ENCODE measurements at places on chromosomes 3 and 15.

- no peak for DNase-seq
Observed at GRCh38 chr15:66654739-66655375, 47.2 kb upstream of the SMAD6 start.

GRCh38 chr3:111746772-111747171, 112.3 kb upstream of the PHLDB2 start:
- DNase-seq: no peak

- DNase-seq: peak; percentile 66
Observed at GRCh38 chr3:55402886-55403609, 84.1 kb downstream of the WNT5A start.

DNA sequence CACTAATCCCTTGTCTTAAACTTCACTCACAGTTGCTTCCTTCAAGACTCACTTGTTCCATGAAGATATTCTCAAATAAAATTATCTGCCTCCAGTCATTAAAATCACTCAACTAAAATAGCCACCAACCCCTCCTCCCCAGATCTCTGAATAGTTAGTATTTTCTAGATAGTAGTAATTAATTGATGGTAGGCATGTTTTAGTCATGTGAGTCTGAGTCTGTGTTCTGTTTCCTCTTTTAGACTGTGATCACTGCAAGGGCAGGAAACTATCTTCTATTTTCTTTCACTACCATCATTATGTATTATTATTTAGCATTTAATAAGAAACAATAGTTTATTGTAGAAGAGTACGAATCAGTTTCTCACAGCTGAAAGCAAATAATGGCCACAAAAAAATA, 1080.5 kb downstream of the IGSF11 start:
- no peak for DNase-seq

GRCh38 chr15:65372787-65373067, 5.1 kb downstream of the IGDCC3 start:
- no peak for DNase-seq

DNA sequence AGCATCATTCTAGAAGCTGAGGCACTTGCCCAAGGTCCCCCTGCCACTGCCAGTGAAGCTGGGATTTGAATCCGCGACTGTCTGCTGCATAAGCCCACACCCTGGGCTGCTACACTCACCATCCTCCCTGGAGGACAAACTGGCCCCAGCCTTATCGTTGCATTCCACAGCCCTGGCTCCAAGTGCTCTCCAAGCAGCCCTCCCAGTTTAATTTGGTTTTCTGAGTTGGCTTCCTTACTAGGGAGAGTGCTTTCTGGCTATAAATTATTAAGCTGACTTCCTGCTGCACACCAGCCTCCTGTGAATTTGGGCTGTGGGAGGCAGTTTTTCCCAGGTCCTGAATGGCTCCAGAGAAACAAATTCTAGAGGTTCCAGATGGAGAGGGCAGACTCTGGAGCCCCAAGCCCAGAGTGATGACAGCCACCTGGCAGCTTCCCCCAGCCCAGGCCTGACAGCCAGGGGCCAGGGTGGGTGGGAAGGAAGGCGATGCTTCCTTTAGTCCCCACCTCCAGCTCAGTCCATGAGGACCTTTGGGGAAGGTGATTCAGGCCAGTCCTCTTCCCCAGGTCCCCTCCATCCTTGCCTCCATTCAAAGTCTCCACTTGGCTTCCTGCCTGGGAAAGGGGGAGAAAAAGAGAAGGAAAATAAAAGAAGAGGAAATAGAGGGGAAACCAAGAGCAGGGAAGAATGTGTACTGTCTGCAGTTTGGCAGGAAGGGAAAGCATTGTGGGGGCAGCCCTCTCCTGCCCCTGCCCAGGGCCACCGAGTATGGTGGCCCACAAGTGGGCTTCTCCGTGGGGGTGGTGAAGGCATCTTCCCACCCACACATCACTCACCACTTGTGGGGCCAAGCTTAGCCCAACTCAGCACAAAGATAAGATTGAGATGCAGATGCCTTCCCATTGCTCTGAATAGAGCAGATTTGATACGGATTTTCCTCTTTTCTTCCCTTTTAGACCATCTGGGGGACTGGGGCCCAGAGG, 69.6 kb downstream of the SEMA5B start:
- DNase-seq: no peak

- DNase-seq: no peak
Observed at GRCh38 chr15:90241343-90242192, 7.6 kb downstream of the GDPGP1 start.

DNA sequence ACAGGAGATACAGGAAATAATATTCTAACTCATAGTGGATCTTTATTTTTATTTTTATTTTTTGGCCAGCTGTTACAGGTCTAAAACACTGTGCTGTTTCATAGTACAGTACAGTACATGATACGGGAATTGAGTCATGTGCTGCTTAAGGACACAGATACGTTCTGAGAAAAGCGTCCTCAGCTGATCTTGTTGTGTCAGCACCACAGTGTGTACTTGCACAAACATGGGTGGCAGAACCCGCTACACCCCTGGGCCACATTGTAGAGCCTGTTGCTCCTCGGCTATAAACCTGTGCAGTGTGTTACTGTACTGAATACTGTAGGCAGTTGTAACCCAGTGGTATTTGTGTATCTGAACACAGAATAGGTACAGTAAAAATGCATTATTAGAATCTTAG, 183.4 kb downstream of the OR4M2 start:
- DNase-seq: no peak

- no peak for DNase-seq
Observed at GRCh38 chr3:153640689-153641665, 479.0 kb downstream of the RAP2B start.

DNA sequence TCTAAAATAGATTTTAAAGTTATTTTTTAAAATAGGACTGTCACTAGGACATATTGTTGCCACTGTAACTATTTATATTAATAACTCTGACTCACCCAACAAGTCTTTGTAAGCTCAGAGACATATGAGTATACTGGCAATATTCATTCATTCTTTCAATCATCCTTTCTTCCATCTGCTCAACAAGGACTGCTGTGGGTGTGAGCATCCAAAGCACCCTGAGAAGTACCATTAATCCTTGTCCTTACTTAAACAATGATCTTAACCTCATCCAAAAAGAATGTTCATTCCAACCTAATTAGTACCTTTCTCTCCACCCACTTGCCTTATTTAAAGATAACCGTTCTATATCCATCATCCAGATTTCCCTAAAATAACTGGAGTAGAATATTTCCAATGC, 94.2 kb upstream of the PPP2R3A start:
- no peak for DNase-seq

GRCh38 chr15:93165734-93166470, 76.9 kb upstream of the RGMA start:
- no peak for DNase-seq

- DNase-seq: no peak
Observed at GRCh38 chr3:194620196-194620595, 13.0 kb downstream of the TMEM44 start.

GRCh38 chr15:50128266-50128665, 9.2 kb upstream of the ATP8B4 start:
- no peak for DNase-seq

DNA sequence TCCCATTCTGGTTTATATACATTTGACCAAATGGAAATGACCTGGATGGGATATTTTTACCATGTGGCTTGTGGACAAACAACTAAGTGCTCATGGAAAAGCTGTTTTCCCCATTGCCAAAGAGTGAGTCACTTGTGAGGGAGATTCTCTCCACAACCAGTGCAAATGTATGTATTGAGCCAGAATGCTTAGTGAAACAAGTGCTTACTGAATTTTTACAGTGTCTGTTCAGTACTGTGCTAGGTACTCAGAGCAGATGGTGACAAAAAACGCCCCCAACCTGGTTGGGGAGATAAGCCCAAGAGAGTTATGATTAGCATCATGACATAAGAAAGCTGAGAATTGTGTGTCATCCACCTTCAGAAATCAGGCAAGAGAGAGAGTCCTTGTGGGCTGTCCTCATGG, 2.3 kb downstream of the CHP1 start:
- peak; percentile 86 for DNase-seq

- DNase-seq: no peak
Observed at GRCh38 chr3:19749448-19750017, 184.5 kb downstream of the EFHB start.

DNA sequence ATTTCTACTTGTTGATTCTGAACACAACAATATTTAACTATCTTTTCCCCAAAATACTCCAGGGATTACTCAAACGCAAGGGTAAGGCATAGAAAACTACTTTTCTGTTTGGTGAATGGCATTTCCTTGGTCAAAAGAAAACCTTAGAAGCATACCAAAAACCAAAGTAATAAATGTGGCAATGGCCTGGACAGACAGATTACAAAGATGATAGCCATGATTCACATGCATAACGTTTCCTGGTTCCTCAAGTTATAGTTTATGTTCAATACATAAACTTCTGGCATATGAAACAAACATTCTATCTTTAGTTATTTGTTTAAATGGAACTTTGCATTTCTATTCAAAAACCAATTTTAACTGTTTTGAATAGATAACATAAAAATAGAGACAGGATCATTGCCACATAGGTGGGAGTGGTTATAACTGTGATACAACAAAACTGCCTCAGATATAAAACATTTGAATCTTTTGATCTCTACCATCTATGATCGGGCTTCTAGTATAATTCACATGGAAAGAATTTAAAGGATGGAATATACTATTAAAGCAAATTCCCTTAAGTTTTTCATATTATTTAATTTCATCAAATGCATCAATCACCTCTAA, 32.1 kb downstream of the FOXP1 start:
- DNase-seq: peak; percentile 66

GRCh38 chr15:71810256-71811035, at the start of gene NR2E3:
NR2E3 (plus strand) TSS chr15:71810554; CDS start chr15:71810744, 190 bp downstream.
- no peak for DNase-seq

DNA sequence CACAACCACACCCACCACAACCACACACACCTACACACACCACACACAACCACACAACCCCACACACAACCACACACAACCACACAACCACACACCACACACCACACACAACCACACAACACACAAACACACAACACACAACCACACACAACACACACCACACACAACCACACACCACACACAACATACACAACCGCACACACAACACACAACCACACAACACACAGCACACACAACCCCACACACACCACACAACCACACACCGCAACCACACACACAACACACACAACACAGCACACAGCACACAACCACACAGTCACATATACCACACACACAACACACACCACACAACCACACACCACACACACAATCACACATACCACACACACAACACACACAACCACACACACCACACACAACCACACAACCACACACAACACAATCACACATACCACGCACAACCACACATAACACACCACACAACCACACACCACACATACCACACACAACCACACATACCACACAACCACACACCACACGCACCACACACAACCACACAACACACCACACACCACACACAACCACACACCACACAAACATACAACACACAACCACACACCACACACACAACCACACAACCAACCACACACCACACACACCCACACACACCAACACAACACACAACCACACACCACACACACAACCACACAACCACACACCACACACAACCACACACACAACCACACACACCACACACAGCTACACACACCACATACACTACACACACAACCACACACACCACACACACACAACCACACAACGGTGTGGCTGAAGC, 23.7 kb downstream of the CPN2 start:
- DNase-seq: peak; percentile 29

DNA sequence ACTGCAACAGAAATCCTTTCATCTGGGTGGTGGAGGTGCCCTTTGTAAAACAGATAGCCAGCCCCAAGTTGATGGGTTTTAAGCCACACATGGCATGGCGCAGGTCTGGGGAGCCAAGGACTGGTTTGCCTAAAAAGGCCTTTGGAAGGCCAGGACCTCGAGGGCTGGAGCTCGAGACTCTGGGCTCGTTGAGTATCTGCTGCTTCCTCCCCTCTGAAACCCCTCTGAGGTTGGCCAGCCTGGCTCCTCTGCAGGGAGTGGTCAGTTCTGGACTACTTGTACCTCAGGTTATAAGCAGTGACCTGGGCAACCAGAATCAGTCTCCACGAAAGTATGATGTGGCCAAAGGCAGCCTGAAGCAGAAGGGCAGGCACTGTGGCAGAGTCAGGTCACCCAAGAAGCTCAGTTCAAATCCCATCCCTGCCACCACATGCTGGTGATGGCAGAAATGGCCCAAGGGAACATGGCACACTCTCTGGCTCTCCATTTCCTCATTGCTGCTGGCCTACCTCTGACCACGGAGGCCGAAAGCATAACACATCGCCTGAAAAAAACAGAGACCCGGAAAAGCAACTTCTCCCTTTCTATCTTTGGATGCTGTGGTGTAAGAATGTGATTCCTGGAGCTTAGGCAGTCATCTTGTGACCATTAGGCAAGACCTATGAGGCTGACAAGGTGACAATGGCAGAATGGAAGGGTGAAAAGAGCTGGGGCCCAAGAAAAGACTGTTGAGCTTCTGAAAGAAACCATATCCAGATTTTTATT, 51.2 kb downstream of the WNT7A start:
- DNase-seq: no peak

DNA sequence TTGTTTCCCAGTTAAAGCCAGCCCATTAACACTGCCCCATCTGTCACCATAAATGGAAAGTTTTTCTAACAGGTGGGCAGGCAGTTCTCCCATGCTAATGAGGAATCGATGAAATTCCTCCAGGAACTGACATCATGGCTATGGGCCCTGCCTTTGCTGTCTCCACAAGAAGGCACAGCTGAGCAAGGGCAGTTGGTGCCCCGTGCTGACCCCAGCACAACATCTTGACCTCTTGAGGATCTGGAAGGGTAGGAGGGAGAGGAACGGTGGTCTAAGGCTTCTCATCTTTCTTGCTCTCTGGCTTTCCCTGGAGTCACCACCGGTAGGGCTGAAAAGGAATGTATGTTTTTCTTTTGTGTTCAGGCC, 46.7 kb downstream of the CHCHD6 start:
- no peak for DNase-seq

DNA sequence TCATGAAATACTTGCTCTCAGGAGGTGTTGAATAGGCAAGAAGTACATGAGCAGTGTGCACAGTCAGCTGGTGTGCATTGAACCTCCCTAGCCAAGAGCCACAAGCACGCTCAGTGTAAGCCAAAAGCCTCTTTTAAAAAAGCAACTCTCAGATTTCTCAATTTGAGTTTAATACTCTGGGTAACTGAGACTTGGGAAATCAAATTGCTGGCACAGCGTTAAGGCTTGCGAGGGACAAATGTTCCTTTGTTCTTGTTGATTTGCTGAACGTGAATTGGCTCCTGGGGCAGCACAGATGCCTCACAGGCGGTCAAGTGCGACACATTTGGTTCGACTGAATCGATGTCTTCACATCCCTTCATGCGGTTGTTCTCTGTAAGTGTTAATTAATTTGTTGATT, at the start of gene FAM240A:
Gene FAM240A (plus strand): TSS at position 202 of the 400 bp plus-strand sequence. CDS start 159 bp downstream, at position 361.
- DNase-seq: no peak
